ENCODE measurements at places on chromosomes 4 and X.

DNA sequence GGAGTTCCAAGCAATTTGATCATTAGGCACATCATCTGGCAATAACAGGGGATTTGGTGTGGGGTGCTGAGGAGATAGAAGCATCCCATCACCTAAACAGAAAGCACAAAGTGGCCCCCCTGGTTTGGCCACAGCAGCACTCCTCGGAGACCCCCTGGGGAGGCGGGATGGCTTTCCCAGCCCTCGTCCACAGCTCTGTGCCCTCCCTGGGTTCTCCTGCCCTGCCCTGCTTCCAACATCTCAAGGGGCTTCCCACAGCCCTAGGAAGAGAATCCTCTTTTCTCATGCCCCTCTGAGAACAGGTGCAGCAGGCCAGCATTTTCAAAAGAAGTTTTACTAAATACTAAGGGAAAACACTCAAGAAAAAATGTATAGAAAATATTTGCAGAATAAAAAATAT lies 12.8 kb downstream of the ATP5ME start:
- no peak for DNase-seq

DNA sequence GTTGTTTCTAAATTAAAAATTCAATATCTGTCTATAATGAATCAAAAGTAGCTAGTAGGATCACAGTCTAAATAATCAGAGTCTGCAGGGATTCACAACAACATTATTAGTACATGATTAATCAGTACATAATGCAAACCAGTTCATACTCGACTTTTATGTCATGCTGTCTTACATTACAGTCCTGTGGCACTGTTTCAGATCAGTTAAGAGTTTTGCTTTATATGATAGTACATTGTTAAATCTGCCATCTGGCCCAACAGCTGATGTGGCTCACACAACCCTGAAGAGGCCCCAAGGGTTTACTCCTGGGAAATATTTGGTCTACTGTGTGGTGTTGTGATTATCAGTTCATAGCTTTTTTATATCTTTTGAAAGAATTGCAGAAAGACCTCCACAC lies 247.1 kb upstream of the ETNPPL start:
- DNase-seq, result no peak

DNA sequence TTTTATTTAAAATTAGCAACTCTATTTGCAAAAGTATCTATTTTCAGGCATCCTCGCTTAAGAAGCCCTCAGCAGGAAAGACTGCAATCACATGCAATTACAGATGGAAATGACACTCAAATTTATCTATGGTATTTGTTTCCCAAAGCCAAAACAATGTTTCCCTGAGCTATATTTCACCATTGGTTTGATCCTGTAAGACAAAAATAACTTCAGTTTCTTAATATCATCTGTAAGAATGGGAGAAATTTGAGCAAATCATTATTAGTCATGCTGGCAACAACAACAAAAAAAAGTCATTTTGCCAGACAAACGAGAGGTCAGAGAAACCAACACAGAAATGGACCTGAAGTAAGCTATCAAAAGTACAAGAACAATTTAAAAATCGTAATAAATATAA lies 204.1 kb downstream of the NR3C2 start:
- no peak for DNase-seq

GRCh38 chrX:47817421-47817820 lies 19.3 kb upstream of the ZNF81 start:
- DNase-seq, result no peak

- no peak for DNase-seq
These were observed 418.2 kb upstream of the MAGEB2 start for GRCh38 chrX:29797156-29797555.

DNA sequence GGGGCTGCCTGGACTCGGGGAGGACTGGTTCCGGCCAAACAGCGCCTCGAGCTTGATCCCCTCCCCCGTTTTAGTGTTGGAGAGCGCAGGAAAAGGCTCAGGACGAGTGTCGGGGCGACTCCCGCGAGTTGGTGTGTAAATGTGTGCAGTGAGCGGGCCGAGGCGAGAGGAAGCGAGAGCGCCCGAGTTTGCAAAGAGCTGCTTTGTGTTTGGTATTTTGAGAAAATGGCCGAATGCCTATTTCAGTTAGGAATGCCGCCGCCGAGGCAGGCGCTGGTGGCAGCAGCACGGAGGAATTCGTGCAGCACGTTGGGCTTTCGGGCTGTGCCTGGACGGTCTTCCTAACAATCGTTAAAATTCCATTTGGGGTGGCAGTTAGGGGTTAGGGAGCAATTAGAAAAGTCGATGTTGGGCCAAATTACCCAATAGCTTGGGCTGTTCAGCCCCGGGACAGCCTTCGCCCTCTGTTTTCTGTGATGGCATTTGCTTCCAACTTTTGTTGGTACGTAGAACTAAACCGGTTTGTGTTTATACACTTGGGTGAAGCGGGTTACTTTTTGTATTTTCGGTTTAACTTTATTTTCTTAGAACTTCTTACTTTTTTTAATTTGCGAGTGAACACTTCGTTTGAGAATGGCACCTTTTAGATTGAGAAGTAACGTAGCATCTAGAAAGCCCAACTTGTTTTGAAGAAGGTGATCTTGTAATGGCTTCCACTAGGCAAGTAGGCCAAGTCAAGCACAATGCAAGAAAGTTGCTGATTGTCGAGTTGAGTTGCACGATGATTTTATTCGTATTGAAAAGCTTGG lies 1.6 kb downstream of the REST start:
- DNase-seq, result peak; percentile 45

GRCh38 chr4:125368146-125368545 lies 53.4 kb downstream of the FAT4 start:
- no peak for DNase-seq

- DNase-seq, result peak; percentile 56
These were observed 88.6 kb upstream of the TRIM2 start for GRCh38 chr4:153115322-153116290.

GRCh38 chr4:158314756-158315487 lies 104.6 kb downstream of the TMEM144 start:
- DNase-seq, result no peak

GRCh38 chr4:20487446-20487845 lies 212.8 kb upstream of the PACRGL start:
- DNase-seq, result no peak

DNA sequence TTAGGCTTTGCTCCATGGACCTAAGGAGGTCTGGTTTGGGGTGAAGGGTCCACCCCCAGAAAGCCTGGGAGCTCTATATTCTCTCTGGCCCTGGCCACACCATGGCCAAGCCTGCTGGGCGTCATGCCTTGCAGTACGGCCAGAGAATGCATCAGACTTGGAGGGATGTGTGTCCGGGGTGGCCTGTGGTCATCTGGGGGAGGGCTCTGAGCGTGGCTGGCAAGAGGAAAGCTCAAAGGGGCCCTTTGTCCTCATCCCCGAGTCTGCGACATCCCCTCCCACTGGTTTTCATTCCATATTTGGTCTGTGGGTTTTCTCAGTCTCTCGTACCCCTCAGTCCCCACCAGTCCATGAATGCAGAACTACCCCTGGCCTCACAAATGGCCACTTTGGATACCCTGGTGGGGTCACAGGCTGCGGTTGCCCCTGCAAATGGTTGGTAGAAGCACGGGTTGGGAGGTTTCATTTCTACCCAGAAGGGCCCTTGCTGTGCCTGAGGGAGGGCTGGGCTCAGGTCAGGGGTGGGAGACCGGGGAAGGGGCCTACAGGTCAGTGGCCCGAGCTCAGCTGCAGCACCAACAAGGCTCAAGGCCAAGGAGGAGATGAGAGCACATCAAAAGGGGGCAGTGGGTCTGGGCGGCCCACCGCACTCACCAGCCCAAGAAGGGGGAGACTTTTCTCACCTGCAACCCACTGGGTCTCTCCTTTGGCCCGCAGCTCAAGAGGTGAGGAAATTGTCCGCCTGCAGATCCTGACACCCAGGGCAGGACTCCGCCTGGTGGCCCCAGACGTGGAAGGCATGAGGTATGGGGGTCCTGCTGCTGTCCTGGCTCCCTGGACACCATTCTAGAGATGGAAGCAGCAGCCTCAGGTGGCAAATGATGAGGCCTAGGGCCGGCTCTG lies 30.2 kb downstream of the ZNF185 start:
- DNase-seq, result no peak

- DNase-seq, result no peak
These were observed 5.7 kb downstream of the SPON2 start for GRCh38 chr4:1166509-1167243.

DNA sequence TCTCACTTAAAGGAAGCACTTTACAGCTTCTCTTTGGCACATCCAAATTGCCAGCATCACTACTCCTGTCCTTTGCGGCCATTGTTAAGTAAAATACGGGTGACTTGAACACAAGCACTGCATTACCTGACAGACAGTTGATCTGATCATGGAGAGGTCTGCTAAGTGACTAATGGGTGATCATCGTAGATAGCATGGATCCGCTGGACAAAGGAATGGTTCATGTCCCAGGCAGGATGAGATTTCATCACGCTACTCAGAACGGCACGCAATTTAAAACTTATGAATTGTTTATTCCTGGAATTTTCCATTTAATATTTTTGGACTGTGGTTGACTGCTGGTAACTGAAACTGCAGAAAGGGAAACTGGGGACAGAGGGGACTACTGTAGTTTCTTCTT lies 94.1 kb downstream of the NEUROG2 start:
- no peak for DNase-seq

- DNase-seq, result no peak
These were observed 28.4 kb upstream of the SULT1E1 start for GRCh38 chr4:69888336-69888735.

GRCh38 chr4:110139111-110139510 lies 59.3 kb downstream of the ELOVL6 start:
- no peak for DNase-seq

GRCh38 chr4:180589575-180589974 lies 1653.6 kb upstream of the TENM3 start:
- no peak for DNase-seq

DNA sequence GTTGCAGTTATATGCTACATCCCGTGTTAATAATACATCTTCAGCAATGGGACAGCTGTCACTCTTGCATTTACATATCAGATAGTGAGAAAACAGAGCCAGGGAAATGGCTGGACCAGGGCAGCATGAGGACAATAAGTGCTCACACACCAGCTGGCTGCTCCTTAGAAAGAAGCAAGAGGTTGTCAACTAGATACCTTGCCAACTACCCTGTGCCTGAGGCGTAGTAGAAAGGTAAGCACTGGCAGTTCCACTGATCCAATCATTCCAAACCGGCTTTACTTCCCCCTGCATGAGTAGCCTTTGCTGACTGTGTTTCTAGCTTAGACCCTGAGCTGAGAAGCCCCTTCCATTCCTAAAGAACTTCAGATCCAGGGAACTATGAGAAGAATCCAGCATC lies 52.2 kb upstream of the FGF13 start:
- DNase-seq, result no peak

- DNase-seq, result no peak
These were observed 1.6 kb downstream of the SCARB2 start for GRCh38 chr4:76211769-76212708.

- no peak for DNase-seq
These were observed 57.5 kb downstream of the PARM1 start for GRCh38 chr4:74990276-74990875.

DNA sequence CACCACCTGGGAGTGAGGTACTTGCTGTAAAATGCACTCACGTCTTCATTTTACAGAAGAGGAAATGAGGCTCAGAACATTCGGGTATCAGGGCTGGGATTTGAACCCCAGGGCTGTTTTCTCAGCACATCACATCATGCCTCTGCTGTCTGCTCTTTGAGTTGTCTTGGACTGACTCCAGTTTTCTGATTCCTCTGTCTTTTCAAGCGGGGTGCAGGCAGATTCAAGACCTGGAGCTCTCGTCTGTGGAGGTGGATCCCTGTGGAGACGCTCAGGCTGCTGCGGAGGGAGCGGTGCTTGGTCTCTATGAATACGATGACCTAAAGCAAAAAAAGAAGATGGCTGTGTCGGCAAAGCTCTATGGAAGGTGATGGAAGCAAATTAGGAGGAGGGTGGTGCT lies 6.3 kb downstream of the LAP3 start:
- DNase-seq, result no peak

DNA sequence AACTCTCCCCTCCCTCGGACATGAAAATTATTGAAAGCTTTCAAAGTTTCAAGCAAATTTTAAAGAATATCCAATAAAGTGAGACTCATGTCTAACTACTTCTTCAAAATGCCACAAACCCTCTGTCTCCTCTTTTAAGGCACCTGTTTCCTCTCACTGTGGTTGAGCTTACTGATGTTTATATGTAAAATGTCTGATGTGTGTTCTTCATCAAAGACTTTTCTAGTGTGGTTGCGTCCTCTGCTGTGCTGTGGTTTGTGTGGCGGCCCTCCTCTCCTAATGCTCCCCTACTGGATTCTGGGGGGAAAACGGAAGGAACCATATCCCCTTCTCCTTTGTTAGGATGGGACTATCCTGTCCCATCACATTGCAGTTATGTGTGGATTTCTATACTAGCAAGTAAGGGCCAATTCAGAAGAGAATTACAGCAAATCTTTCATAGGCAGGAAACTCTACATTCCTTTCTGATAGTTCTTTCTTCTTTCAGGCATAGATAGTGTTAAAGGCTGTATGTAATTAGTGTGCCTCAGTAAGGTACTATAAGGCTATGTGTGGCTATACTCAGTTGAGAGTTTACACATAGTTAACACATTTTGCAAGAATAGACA lies 221.0 kb upstream of the GPRIN3 start:
- DNase-seq, result no peak

- DNase-seq, result no peak
These were observed 858.8 kb upstream of the FRG1 start for GRCh38 chr4:189081826-189082225.

DNA sequence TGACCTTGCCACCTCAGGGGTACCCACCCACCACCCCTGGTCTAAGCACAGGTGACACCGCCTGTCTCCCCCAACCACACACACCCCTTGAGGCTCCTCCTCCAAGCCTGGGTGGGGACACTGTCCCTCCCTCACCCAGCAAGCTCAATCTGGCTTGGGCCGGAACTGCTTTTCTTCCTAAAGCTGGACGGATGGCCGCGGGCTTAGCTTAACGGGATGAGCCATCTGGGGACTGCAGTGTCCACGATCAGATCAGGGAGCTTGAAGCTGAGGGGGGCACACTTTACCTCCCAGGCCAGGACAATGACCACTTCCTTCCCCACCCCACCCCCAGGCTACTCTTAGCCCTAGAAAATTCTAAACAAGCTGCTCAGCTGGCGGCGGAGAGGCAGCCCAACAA lies 1.0 kb upstream of the SLC6A8 start:
- DNase-seq, result no peak

GRCh38 chr4:16116493-16116990 lies 32.7 kb upstream of the PROM1 start:
- no peak for DNase-seq

- DNase-seq, result no peak
These were observed 58.3 kb upstream of the DHRSX start for GRCh38 chrX:2559124-2559523.

- no peak for DNase-seq
These were observed 71.1 kb downstream of the NSG1 start for GRCh38 chr4:4457803-4458553.

DNA sequence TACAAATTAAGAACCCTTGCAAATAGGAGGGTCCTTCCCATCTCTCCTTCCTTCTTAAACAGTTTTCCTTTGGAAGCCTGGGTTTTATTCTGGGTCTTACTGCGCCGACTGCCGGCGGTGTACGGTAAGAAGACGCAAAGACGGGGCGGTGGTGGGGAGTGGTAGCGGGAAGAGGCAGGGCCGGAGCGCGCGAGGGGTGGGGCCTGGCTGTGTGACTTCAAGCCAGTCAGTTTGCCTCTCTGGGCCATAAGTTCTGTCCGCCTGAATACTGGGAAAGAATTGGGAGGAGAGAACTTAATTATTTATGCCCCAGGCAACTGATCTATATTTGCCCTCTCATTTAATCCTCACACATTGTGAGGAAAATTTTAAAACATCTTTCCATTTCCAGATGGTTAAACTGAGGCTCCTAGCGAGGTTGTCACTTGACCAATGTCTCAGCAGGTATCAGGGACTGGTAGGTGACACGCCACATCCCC lies 726 bp upstream of the KANTR start:
- DNase-seq, result peak; percentile 76

- DNase-seq, result no peak
These were observed 29.3 kb downstream of the WDR1 start for GRCh38 chr4:10087152-10087791.
